ENCODE measurements at places on chromosomes 7 and 10. TPM values are rescaled to one million over a fixed set of nuclear protein-coding genes. Genes with fewer than 3 reads are reported as not detected.

Gene MLXIPL
- total RNA-seq, result not detected

- no peaks in the 10 kb centered on the region for H3K27me3 ChIP-seq
- H3K4me3 ChIP-seq, result no peak overlapping the region
- no peak overlapping the region for H3K27ac ChIP-seq
- H3K4me1 ChIP-seq, result no peaks in the 10 kb centered on the region
- no peak for DNase-seq
These were observed 69.0 kb downstream of the CHRM2 start for GRCh38 chr7:136937436-136937835.

DNA sequence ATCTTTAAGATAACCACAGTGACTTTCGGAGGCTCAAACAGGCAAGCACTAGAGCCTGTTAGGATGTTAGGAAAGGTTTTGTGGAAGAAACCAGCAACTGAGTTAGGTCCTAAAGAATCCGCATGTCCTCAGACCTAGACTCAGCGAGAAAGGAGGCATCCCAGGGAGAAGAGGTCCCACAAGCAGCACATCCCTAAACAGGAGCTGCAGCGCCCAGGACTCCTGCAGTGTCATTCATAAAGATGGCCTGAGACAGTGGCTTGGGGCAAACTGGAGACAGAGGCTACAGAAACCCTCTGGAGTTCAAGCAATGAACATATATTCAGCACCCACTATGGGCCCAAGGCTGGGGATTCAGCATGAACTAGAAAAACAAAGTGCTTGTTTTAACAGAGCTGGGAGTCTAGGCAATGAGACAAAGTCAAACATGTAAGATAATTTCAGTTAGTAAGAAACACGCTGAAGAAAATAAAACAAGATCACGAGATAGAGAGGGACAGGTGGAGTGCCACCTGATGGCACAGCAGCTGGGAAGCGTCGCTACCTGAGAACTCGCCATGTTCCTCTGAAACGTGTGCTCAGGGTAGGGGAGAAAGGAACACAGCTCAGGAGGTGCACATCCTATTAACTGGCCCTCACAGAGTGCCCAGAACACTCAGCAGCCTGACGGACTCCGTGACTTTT lies 48.1 kb downstream of the PARD3 start:
- DNase-seq, result no peak
- no peak overlapping the region for H3K27ac ChIP-seq
- no peaks in the 10 kb centered on the region for H3K36me3 ChIP-seq
- H3K4me1 ChIP-seq, result no peaks in the 10 kb centered on the region

DNA sequence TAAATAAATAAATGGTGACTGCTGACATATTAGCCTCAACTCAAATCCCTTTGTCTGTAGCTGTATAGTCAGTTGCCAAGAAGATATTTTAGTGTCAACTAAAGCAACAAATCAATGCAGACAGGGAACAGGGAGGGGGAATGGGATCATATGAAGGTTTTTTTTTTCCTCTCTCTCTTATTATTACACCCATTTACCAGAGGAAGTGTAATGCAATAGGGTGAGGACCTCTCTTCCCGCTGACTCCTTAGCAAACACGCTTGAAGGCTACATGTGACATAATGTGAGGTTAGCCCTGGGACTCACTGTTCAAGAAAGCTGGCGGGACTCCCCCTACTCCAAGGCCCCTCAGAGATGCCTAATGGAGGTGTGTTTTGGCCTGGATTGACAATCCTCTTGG lies 88.2 kb downstream of the CHRM2 start:
- no peaks in the 10 kb centered on the region for H3K27me3 ChIP-seq
- peaks cover 7% of the 10 kb centered on the region for H3K36me3 ChIP-seq
- no peak overlapping the region for H3K4me3 ChIP-seq

DNA sequence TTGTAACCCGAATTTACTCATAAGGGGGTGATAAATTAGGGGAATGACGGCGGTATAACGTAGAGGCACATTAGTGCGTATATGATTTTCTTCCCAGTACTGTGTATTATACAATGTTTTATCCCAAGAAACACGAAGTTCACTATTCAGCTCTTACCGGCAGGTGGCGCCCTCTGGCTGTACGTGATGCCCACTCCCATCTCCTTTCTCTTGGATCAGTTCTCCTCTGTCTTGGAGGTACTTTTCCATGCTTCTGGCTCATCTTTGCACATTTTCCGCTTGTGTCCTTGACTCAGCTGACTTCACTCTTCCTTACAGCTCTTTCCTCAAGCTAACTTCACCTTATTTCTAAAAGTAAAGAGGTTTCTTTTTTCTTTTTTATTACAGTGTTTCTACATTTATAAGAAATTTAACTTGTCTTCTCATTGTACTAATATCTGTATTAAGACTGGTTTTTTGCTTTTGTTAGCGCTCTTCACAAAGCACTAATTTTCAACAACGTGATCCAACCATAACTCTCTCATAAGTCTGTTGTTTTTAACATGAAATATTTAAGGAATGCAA lies 21.3 kb downstream of the TMEM176B start:
- H3K27me3 ChIP-seq, result peaks cover 6% of the 10 kb centered on the region
- no peaks in the 10 kb centered on the region for H3K36me3 ChIP-seq

- H3K27ac ChIP-seq, result no peak overlapping the region
- no peaks in the 10 kb centered on the region for H3K27me3 ChIP-seq
- no peak for DNase-seq
- H3K36me3 ChIP-seq, result no peaks in the 10 kb centered on the region
- H3K4me3 ChIP-seq, result no peak overlapping the region
These were observed 58.8 kb downstream of the ASB13 start for GRCh38 chr10:5607594-5607993.

DNA sequence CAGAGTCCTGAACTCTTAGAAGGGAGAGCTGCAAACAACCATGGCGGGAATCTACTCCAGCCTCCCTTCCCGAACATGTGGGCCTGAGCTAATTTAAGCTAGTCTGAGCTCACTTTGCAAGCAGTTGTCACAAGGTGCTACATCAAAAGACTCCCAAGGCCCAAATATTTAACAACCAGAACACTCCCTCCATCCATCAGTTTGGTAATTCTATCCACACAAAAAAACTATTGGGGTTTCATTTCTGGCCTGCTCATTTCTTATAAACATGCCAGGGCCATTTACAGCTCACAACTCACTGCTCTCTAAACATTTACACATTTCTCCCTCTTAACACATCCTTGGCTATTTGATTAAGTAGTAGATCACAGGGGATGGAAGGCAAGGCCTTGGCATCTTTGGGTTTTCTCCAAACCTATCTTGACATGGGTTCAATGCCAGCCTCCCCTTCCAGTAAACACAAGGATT lies 263.4 kb downstream of the KCNMA1 start:
- H3K4me1 ChIP-seq, result no peaks in the 10 kb centered on the region
- DNase-seq, result no peak
- no peaks in the 10 kb centered on the region for H3K36me3 ChIP-seq
- H3K27me3 ChIP-seq, result no peaks in the 10 kb centered on the region
- no peak overlapping the region for H3K27ac ChIP-seq

All from SJSA1 (cell line).